IPS DF 6.9 (cell line): ENCODE measurements at places on chromosomes 2 and 18.
A peak's percentile ranks its signal among the peaks of the same experiment; 100 is the strongest.

DNA sequence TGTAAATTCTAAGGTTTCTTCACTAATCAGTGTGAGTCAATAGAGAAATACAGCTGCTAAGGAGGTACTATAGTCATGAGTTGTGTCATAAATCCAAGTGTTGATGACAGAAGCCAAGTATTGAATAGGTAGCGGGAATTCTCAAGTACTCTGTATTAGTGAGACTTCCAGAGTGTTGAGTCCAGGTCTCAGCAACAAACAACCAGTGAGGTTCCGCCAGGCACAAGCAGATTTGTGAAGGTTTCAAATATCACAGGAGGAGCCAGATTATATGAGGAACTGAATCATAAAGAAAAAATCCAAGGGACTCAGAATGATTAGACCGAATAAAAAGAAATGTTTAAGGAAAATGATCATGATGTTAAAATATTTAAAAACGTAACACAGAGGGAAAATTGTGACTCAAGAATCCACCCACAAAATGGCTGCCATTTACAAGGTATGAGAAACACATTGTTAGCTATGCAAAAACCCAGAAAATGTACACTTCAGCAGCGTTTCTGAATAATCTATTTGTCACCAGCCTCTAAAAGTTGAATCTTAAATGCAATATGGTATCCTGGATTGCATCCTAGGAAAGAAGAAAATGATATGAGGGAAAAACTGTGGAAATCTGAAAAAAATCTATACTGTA lies 27.3 kb upstream of the EVA1A start:
- H3K4me1 ChIP-seq: no peaks in the 10 kb centered on the region
- no peak overlapping the region for H3K4me3 ChIP-seq
- no peaks in the 10 kb centered on the region for H3K27me3 ChIP-seq
- H3K36me3 ChIP-seq: no peaks in the 10 kb centered on the region

DNA sequence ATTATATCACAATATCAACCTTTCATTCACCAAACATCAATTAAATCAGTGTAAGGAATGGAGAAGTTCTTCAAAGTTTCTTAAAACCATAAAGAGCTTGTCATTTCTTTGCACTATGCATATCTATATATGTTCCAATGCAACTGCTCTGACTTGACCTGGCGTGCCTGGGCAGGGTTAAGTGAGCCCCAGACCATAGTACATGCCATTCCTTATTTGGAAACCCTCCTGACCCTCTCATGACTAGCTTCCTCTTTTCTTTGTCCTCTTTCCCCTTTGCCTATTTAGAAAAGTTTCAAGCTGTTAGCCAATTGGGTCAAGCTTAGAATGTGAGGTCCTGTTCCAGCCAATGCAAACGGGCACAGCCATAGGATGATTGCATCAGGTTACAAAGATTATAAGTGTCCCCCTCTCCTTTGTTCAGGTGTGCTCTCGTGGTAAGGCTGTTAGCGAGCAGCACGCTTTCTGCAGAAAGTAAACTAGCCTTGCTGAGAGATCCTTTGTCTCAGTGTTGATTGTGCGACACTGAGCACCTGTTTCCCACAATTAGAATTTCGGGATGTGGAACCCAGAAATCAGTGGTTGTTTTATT lies 78.2 kb upstream of the UXS1 start:
- H3K4me3 ChIP-seq: no peak overlapping the region
- DNase-seq: no peak
- no peak overlapping the region for H3K27ac ChIP-seq
- H3K4me1 ChIP-seq: no peaks in the 10 kb centered on the region
- no peaks in the 10 kb centered on the region for H3K36me3 ChIP-seq
- no peaks in the 10 kb centered on the region for H3K27me3 ChIP-seq

DNA sequence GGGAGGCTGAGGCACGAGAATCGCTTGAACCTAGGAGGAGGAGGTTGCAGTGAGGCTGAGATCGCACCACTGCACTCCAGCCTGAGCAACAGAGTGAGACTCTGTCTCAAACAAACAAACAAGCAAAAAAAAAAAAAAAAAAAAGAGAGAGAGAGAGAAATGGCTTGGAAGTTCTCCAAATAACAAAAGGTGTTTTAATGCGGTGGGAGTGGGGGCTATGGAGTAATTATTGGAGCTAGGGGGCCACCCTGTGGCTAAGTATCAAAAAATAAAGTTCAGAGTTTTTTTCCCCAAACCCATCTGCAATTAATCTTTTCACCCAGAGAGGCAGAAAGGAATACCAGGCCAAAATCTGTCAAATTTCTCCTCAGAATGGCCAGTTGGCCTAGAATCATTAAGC lies 23.0 kb upstream of the CEP68 start:
- H3K36me3 ChIP-seq: no peaks in the 10 kb centered on the region
- peaks cover 4% of the 10 kb centered on the region; the same call in 1 of the 2 replicates for H3K4me1 ChIP-seq
- DNase-seq: no peak
- H3K4me3 ChIP-seq: no peak overlapping the region

DNA sequence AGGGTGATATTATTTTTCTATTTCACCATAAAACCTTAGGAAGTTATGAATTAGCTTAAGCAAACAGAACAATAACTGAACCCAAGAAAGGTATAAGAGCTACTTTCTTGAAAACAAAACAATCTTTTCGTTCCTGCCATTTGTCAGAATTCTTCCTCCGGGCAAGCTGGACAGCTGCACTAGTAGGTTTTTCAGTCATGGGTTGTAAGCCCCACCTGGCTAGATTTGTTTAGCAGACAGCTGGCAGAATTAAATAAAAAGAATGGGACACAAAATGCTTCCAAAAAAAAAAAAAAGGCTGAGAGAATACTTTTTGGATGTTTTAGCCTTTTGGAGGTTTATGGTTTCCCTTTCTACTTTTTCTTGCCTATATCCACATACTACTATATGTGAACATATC lies 694.1 kb downstream of the ARHGAP15 start:
- DNase-seq: no peak
- H3K27me3 ChIP-seq: no peaks in the 10 kb centered on the region
- no peak overlapping the region for H3K4me3 ChIP-seq
- no peaks in the 10 kb centered on the region for H3K4me1 ChIP-seq
- H3K36me3 ChIP-seq: no peaks in the 10 kb centered on the region

DNA sequence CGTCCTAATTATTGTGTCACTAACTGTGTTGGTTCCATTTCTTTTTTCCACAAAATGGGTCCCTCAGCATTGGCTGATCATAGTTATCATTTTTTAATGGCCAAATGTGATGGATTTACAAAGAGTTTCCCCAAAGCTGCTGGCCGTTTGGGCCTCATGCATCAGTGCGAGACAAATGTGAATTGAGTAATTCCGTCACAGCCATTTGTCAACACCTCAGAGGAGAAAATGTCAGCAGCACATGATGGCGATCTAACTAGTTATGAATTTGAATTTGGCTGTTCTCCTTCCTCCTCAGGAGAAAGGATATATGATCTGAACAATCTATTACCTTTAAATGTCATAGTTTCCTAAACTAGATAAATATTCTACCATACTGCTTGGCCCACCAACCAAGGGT lies 54.9 kb upstream of the SP3 start:
- no peak overlapping the region for H3K4me3 ChIP-seq
- H3K27me3 ChIP-seq: no peaks in the 10 kb centered on the region
- no peak for DNase-seq
- no peaks in the 10 kb centered on the region for H3K36me3 ChIP-seq
- H3K4me1 ChIP-seq: peaks cover 11% of the 10 kb centered on the region; the same call in 1 of the 2 replicates
- H3K27ac ChIP-seq: no peak overlapping the region

GRCh38 chr2:239516286-239516953 lies 115.6 kb upstream of the HDAC4 start:
- DNase-seq: no peak
- no peaks in the 10 kb centered on the region for H3K27me3 ChIP-seq
- no peak overlapping the region for H3K27ac ChIP-seq
- H3K36me3 ChIP-seq: no peaks in the 10 kb centered on the region
- no peak overlapping the region; the same call in 1 of the 2 replicates for H3K4me3 ChIP-seq

DNA sequence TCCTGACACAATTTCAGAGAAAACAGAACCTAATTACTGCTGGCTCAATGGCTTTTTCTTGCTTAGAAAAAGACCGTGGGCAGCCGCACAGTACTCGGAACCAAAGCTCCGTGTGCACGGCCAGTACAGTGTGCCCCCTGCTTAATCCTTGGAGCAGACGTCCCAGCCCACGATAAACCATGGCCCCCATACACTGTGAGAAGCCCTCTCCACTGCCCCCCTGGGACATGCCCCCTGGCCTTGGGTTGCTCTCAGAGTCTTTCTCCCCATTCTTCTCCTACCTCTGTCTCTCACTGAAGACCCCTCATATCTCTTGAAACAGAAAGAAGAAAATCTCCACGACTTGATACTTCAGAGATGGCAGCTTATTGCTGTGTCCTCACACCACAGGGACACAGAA lies 44.0 kb downstream of the CYP26B1 start:
- H3K4me3 ChIP-seq: no peak overlapping the region
- no peak for DNase-seq
- no peaks in the 10 kb centered on the region for H3K27me3 ChIP-seq
- no peak overlapping the region for H3K27ac ChIP-seq
- no peaks in the 10 kb centered on the region for H3K4me1 ChIP-seq
- H3K36me3 ChIP-seq: no peaks in the 10 kb centered on the region

DNA sequence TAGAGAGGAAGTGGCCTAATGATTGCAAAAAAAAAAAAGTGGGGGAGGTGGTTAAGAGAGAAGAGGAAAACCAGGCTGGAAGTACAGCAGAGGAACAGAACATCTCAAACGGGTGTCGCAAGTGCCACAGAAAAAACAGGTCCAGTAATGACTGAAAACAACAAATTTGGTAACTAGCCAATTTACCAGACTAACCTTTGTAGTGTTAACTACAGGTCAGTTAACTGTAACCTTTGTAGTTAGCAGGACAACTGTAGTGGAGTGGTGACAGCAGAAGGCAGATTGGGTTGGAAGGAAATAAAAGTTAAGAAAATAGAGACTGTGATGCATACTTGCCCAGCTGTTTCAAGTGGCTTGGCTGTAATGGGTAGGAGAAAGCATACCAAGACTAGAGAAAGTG lies 91.4 kb upstream of the CHST9 start:
- no peak overlapping the region for H3K27ac ChIP-seq
- H3K4me3 ChIP-seq: no peak overlapping the region
- H3K36me3 ChIP-seq: no peaks in the 10 kb centered on the region

GRCh38 chr2:105660489-105660888 lies 84.2 kb upstream of the NCK2 start:
- H3K4me1 ChIP-seq: peaks cover 2% of the 10 kb centered on the region; the same call in 1 of the 2 replicates
- no peaks in the 10 kb centered on the region for H3K27me3 ChIP-seq
- H3K27ac ChIP-seq: no peak overlapping the region
- H3K4me3 ChIP-seq: no peak overlapping the region
- H3K36me3 ChIP-seq: no peaks in the 10 kb centered on the region

DNA sequence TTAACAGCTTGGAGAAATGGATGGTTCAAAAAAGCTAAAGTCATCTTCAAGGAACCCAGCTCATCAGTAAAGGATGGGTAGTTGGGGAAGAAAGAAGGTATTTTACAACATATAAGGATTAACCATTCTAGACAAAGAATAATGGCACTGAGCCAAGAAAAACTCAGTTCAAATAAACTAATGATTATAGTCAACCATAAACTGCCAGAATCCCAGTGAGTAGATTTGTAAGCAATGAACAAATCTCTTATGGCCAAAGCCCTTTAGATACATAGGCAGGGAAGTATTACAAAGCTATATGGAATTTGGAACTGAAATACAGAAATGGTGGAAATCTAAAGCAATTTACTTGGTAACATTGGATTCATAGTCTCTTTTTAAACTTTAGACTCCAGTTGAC lies 92.4 kb upstream of the ZFP36L2 start:
- H3K4me1 ChIP-seq: no peaks in the 10 kb centered on the region
- no peak overlapping the region for H3K4me3 ChIP-seq
- no peak for DNase-seq

DNA sequence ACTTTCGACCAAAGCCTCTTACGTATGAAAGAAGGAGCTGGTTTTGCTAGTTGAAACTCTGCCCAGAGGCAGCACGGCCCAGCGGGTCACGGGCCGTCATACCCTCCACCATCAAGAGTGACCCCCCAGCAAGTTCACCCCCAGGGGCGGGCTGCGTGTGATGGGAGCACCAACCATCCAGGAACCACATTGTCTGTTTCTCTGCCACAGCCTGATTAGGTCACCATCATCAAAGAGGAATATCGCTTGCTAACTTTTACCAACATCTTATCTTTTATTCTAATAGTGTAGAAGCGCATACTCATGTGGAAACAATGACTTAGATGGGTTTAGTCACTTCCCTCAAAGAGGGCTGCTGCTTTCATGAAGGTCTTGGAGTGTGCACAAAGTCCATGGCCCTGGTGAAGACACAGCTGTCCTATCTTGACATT lies 116.6 kb upstream of the SMIM21 start:
- no peaks in the 10 kb centered on the region for H3K4me1 ChIP-seq
- no peaks in the 10 kb centered on the region for H3K36me3 ChIP-seq
- H3K27ac ChIP-seq: no peak overlapping the region
- no peaks in the 10 kb centered on the region for H3K27me3 ChIP-seq

- H3K27ac ChIP-seq: no peak overlapping the region
- no peak for DNase-seq
- H3K4me1 ChIP-seq: peaks cover 15% of the 10 kb centered on the region
Measured at GRCh38 chr2:110748489-110748867, 16.1 kb downstream of the ACOXL start.

- DNase-seq: peak; percentile 41
- no peak overlapping the region for H3K27ac ChIP-seq
- H3K27me3 ChIP-seq: no peaks in the 10 kb centered on the region
- no peak overlapping the region for H3K4me3 ChIP-seq
- peaks cover 7% of the 10 kb centered on the region for H3K36me3 ChIP-seq
Measured at GRCh38 chr2:105294844-105295481, 34.6 kb downstream of the TGFBRAP1 start.

GRCh38 chr2:9844036-9844483 lies 786 bp downstream of the TAF1B start:
- no peaks in the 10 kb centered on the region for H3K4me1 ChIP-seq
- no peaks in the 10 kb centered on the region for H3K27me3 ChIP-seq
- DNase-seq: no peak
- H3K36me3 ChIP-seq: peaks cover 10% of the 10 kb centered on the region; the same call in 1 of the 2 replicates
- peak overlapping the region; percentile 86; the same call in 1 of the 2 replicates for H3K4me3 ChIP-seq
- no peak overlapping the region for H3K27ac ChIP-seq

- H3K4me3 ChIP-seq: no peak overlapping the region
- no peaks in the 10 kb centered on the region for H3K4me1 ChIP-seq
- H3K27me3 ChIP-seq: no peaks in the 10 kb centered on the region
- no peaks in the 10 kb centered on the region for H3K36me3 ChIP-seq
- no peak for DNase-seq
Measured at GRCh38 chr18:60202708-60203107, 169.9 kb downstream of the MC4R start.

DNA sequence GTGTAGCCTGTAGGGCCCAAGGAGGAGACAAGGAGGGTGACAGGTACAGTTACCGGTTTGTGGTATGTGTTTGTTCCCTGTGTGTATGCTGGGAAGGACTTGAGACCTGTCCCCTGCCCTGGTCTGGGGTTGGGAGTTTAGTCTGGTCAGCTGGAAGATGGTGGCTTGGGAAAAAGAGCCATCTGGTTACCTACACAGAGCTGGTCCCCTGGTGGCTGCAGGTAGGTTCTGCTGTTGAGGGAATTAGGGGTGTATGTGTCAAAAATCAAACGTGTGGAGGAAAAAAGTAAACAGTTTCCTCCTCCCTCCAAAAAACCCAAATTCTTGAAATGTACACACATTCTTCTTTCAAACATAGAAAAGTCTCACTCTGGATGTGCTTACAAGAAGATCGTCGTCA lies 24.3 kb downstream of the PTMA start:
- no peaks in the 10 kb centered on the region for H3K4me1 ChIP-seq
- H3K27me3 ChIP-seq: no peaks in the 10 kb centered on the region
- no peak overlapping the region for H3K27ac ChIP-seq
- DNase-seq: no peak
- peaks cover 2% of the 10 kb centered on the region; the same call in 1 of the 2 replicates for H3K36me3 ChIP-seq
